Activated naive CD8-positive, alpha-beta T cell treated with anti-CD3 and anti-CD28 coated beads, Interleukin-2, amount 50 U/mL, for 16 hours (primary cell): ENCODE measurements at places on chromosomes 2 and 18.
A peak's percentile ranks its signal among the peaks of the same experiment; 100 is the strongest.

- no peak for DNase-seq
Observed at GRCh38 chr2:44397447-44398175, 35.9 kb downstream of the CAMKMT start.

GRCh38 chr18:59719544-59720181, 22.4 kb upstream of the CCBE1 start:
- DNase-seq, result no peak

- DNase-seq, result peak; percentile 11
Observed at GRCh38 chr2:216694082-216694825, 1.1 kb downstream of the IGFBP5 start.

DNA sequence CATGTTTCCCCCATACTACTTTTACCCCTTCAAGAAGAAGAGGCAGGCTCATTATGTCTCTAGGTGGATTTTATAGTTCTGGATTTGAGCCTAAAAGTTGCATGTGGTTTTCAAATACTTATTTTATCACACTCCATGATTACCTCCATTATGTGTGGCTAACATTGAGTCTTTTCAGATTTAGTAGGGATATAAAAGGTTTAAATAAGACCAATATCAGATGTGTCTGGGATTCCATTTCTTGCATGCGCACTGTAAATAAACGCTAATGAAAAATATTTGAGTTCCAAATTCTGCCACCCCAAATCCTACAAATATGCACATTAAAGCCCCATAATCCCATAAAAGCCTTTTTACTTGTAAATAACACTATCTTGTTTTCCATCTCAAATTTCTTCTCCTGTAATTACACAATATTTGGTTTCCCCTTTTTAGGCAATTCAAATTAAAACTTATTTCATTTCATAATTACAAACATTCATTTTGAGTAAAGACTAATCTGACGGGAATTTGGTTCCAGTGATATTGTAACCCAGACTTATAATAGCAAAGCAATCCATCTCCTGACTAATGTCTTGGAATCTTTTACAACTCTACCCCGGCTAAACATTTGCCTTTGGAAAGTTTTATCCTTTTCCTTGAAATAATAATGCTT, 600.0 kb downstream of the SLC4A3 start:
- no peak for DNase-seq

- no peak for DNase-seq
Observed at GRCh38 chr18:33232318-33232626, 208.2 kb downstream of the CCDC178 start.

DNA sequence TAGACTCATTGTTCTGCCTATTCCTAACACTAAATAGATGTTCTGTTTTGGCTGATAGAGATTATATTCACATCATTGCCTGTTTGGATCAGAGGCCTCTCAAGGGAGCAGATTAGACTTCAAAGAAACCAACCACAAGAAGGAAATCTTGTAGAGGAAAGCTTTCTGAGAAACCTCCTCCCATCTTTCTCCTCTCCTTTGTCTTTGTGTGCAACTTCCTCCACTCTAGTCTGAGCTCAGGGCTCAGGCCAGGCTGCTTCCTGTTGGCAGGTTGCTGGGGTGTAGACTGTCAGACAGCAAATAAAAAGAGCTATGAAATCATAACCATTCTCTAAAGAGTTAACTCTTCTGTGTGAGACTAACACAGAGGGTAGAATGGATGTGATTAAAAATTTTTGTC, 113.0 kb downstream of the TGFA start:
- no peak for DNase-seq

DNA sequence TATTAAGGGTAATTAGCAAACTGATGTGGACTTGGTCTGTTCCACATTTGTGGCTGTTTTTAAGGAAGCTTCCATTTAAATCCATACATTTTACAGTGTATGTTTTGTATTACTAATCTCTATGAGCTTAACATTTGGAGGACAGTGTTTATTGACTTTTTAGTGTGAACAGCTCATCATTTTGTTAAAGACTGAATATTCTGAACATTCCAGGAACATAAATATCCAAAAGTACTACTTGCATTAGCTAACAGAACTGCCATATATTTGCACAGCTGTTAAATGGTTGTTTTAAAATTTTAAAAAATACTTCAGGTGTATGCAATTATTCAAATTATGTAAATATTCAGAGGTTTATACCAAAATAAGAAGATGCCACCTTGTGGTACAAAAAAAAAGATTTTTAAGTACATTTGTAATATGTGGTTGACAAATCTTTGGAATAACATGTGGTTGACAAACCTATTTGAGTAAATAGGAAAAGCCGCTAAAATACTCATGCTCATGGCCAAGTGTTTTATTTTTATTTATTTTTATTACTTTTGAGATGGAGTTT, 439.7 kb upstream of the FANCL start:
- DNase-seq, result no peak

DNA sequence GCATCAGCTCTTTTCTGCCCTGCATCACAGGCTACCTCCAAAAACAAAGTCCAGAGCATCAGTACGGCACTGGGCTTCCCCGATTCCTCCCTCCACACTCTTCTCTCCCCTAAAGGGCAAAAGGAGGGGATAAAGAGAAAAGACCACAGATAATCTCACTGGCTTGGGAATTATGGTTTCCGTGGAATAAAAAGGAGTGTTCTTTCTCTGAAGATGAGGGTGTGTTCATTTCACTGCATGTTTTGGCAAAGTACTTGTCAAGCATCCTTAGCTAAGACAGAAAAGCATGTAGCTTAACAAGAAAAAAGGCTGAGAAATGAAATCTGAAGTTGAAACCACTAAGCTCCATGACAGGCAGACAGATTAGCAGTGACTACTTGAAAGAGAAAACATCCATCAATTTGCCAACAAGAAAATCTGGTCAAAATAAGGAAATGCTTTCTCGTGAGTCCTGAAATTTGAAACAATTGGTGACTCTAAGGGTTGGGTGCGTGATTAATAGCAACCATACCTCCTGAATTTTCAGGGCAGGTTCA, 20.6 kb upstream of the DSG3 start:
- no peak for DNase-seq

GRCh38 chr18:78724214-78724914, 255.3 kb upstream of the SALL3 start:
- no peak for DNase-seq

DNA sequence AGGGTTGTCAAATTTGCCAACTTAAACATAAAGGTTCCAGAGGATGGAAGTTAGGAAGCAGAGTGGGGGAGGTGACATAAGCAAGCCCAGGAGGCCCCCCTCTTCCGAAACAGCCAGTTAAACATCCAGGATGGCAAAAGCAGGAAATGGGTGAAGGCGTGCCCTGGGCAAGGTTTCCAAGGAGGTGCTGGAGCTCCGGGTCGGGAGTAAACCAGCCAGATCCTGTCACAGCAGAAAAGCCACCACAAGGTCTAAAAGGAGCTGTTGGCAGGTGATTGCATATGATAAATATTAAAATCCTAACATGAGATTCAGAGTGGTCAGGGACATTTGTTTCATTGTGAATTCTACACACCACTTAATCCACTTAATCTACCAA, 572.2 kb upstream of the SALL3 start:
- DNase-seq, result no peak

GRCh38 chr2:114248648-114249047, 193.8 kb upstream of the DPP10 start:
- DNase-seq, result no peak

GRCh38 chr2:237977380-237977779, 10.6 kb downstream of the UBE2F start:
- no peak for DNase-seq

GRCh38 chr2:41922177-41922576, 125.6 kb upstream of the PKDCC start:
- DNase-seq, result no peak

DNA sequence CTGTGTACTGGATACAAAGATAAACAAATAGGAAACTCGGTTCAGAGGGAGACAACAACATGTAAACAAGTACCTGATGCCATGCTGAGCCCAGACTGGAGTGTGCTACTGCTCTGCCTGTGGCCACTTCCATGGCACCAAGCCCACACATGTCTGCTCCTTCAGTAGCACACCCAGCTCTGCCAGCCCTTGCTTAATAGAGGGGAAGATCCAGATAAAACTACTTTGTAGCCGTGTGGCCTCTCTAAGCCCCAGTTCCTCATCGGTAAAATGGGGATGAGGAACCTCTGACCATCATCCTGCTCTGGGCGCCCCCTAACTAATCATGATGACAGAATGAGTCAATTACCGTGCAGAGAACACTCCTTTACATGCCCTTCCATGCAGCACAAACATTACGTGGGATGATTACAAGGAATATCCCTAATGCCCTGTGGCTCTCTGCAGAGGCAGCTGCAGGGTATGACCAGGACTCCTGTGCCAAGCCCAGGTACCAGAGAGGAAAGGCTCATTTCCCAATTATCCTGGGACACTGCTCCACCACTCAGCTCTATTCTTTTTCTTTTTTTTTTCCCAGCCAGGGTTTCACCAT, 34.9 kb downstream of the DNMT3A start:
- DNase-seq, result no peak

- DNase-seq, result no peak
Observed at GRCh38 chr2:74014813-74015212, 30.1 kb downstream of the TET3 start.

DNA sequence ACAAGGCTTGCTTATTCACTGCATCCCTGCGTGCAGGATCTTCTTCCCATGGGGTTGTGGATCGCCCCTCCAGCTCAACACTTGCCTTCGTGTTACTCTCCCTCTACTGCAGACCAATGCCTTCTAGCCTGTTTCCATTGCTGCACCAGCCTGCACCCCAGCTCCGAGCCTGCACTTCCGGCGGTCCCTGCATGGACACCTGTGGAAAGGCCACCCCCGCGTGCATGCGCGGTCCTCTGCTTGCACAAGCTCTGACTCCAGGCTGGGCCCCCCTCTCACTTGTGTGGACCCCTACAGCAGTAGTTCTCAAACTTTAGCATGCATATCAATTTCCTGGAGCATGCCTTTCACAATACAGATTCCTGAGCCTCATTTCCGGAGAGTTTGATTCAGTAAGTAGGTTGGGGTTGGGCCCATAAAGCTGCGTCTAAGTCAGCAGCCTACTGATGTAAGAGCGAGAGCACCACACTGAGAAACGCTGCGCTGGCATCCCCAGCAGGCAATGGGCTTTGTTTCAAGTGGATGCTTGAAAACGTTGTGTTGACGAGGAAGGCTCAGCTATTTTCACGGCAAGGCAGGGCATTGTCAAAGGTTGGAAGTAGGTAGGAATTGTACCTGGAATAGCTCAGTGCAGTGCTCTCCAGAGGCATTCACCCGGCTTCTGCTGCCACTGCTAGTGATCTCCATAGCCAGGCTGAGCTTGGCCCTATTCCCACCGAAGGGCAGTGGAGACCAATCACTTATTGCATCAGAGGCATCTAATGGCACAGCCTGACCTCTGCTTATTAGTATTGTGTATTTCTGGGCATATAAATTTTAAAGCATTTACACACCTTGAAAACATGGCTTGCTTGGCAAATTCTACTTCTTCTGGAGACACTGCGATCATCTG, 32.6 kb downstream of the CREG2 start:
- no peak for DNase-seq

GRCh38 chr2:163612332-163612731, 123.5 kb downstream of the FIGN start:
- DNase-seq, result no peak

GRCh38 chr18:44411976-44412375, 268.7 kb upstream of the SETBP1 start:
- no peak for DNase-seq

DNA sequence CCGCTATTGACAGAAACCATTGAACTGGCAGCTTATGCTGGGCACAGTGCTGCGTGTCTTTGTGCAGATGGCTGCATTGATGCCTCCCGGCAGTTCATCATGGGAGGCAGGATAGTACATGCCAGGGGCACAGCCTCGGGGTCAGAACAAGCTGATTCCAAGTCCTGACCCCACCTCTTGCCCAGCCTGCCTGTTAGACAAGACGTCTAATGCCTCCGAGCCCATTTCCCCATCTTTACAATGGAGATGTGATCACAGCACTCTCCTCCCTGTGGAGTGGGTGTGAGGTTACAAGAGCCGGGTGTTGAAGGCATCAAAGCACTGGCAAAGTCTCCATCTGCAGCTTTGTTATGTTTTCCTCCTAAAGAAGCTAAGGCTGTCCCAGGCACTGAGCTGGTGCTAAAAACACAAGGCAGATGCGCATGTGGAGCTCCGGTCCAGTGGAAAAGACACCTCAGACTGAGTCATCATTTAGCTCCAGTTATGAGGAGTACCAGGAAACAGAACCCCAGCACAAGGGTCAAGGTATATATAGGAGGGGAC, 125.7 kb upstream of the EPAS1 start:
- no peak for DNase-seq

GRCh38 chr18:12593866-12594265, 64.0 kb downstream of the SPIRE1 start:
- no peak for DNase-seq

- no peak for DNase-seq
Observed at GRCh38 chr2:198143793-198144192, 339.4 kb downstream of the PLCL1 start.

GRCh38 chr2:60353863-60354262, 199.6 kb downstream of the BCL11A start:
- no peak for DNase-seq

DNA sequence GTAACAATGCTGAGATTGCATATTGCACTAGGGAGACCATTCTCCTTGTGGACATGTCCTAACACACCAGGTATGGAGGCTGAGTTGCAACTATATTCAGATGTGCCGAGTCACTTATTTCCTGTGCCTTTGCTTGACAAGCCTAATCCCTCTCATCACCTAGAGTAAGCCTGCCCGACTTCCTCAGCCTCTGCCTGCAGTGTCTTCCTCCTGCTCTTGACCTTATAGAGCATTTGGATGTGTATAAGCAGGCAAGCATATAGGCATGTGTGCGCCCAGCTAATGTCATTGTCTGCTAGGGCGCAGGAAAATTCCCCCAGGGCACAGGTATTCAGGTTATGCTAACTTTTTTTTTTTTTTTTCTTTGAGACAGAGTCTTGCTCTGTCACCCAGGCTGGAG, 316.9 kb downstream of the CDH2 start:
- no peak for DNase-seq

- DNase-seq, result no peak
Observed at GRCh38 chr2:210203147-210203546, 22.1 kb downstream of the ACADL start.

GRCh38 chr2:3146175-3146574, 231.4 kb downstream of the EIPR1 start:
- no peak for DNase-seq

DNA sequence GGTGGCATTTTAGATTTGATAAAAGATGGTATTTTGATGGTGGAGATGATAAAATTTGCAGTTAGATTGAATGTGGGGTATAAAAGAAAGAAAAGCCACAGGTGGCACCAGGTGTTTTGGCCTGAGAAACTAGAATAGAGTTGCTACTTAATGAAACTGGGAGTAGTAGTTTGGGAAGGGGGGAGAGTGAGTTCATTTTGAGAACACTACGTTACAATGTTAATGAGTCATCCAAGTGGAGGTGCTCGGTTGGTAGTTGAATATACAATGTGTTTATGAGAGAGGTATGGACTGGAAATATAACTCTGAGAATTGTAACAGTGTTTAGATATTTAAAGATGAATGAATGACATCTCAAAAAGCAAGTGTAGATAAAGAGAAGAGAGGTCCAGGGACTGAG, 26.4 kb downstream of the EPG5 start:
- no peak for DNase-seq

GRCh38 chr2:25310965-25311864, 30.5 kb downstream of the DNMT3A start:
- DNase-seq, result no peak
